ENCODE measurements at places on chromosomes 6 and 20.

DNA sequence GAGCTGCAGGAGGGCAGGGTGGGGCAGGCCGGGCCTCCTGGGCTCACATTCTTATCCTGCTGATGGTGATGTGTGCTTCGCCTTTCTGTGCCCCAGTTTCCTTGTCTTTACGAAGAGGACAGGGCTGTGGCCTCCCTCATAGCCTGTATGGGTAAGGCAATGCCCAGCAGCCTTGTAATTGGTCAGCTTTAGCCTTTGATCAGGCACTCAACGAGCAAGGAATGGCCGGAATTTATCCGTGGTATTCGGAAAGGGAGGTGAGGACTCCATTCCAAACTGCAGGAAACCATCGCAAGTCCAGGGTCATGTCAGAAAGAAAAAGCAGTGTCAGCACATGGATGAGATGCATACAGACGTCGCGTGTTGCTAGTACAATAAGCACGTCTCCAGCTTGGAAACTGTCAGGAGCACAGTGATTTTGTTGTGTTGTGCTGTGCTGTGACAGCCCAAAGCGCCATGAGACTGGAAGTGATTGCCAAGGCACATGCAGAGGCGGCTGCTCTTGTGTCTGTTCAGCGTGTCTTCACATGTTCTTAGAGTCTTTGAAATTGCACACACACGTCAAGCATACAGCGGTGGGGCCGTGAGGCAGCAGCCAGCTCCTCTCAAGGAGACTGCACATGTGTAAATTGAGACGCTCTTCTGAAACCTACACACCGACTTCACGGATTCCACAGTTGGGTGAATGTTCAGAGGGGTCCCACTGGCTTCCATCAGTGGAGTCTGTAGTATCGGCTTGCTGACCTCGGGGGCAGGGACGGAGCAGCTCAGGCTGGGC, 6.2 kb downstream of the SS18L1 start:
- no peak for DNase-seq

- no peak for DNase-seq
These were observed 7.2 kb upstream of the FAM50B start for GRCh38 chr6:3841711-3842565.

DNA sequence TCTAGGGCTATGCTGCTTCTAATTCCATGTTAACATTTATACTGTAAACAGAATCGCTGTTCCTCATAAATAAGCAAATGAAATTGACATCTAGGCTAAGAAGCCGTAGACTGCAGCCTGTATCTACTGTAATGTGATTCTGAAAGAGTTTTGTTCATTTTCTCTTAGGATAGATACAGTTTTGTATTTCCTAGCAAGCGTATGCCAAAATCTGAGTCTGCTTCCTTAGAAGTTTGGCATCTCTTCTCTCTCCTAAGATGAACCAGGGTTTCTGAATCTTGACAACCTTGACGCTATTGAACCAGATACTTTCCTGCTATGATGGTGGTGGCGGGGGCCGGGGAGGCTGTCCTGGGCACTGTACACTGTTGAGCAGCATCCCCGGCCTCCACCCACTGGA, 198.0 kb downstream of the TSHZ2 start:
- no peak for DNase-seq

DNA sequence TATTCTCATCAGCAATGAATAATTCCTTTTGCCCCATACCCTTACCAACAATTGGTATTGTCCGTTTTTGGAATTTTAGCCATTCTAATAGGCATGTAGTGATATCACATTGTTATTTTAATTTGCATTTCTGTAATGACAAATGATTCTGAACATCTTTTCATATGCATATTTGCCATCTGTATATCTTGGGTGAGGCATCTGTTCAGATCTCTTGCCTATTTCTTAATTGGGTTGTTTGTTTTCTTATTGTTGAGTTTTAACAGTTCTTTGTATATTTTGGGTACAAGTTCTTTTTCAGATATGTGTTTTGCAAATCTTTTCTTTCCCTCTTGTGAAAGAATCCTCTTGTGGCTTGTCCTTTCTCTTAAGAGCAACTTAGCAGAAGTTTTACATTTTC, 69.6 kb downstream of the ZNF292 start:
- no peak for DNase-seq

DNA sequence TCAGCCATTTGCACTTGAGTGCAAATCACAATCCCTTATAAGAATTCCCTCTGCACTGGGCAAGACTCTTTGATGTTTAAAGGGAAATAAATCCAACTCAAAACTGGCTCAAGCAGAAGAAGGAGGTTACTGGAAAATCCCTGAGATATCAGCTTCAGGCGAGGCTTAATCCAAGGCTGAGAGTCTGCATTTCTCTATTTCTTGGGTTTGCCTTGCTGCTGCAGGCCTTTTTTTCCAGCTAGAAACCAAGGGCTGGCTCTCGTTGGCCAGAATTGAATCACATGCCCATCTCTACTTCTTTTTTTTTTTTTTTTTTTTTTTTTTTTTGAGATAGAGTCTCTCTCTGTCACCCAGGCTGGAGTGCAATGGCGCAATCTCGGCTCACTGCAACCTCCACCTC, 11.7 kb downstream of the HCK start:
- no peak for DNase-seq

- DNase-seq = no peak
These were observed 57.5 kb downstream of the EPB41L2 start for GRCh38 chr6:131005439-131006016.

- DNase-seq = no peak
These were observed 861.2 kb upstream of the EYS start for GRCh38 chr6:66568271-66568670.

DNA sequence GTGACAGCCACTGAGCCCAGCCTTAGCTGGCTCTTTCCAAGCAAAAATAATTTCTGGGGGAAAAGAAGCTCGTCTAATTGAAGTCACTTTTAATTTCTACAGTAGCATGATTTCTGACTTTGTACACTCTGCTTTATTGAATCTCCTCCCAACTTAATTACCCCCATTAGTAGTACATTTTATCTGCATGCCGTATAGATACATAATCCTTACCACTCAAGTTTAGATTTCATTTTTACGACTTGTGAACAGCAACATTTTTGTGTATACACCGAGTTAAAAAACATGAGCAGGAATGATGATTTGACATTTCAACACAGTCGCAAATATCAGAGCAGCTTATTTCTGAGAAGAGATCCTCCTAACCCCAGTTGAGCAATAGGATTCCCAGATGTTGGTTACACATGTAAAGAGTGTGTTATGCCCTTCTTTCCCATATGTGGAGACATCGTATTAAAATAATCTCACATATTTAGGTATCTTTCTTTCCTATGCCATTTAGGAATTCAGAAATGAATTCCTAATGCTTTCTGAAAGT, 127.3 kb upstream of the MTHFD1L start:
- DNase-seq = no peak

GRCh38 chr20:34713194-34713943, 9.2 kb downstream of the TP53INP2 start:
- no peak for DNase-seq
